ENCODE measurements at places on chromosomes 12 and 14. TPM values are rescaled to one million over a fixed set of nuclear protein-coding genes. Genes with fewer than 3 reads are reported as not detected.

The VASH1 gene
- total RNA-seq, result 1.3 TPM

The HEATR5A gene
- total RNA-seq, result 26.6 TPM

DNA sequence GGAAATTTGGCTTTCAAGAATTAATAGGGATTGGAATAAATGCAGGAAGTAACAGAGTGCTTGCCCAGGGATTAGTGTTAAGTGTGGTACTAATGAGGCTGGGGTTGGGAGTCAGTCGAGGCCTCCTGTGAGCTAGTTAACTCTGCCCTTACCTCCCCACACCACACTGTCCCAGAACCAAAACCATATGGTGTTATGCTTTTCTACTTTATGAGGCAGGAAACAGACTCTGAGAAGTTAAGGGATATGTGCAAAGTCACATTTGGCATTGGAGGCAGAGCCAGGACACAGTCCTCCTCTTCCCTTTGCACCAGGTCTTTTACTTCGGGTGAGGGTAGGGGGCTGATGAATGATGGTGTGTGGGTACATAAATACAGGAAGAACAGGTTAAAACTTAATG, 41.9 kb downstream of the PELI2 start:
- no peak overlapping the region for H3K4me3 ChIP-seq
- H3K36me3 ChIP-seq, result no peaks in the 10 kb centered on the region
- no peak overlapping the region for H3K27ac ChIP-seq
- no peaks in the 10 kb centered on the region for H3K4me1 ChIP-seq
- H3K27me3 ChIP-seq, result no peaks in the 10 kb centered on the region

DNA sequence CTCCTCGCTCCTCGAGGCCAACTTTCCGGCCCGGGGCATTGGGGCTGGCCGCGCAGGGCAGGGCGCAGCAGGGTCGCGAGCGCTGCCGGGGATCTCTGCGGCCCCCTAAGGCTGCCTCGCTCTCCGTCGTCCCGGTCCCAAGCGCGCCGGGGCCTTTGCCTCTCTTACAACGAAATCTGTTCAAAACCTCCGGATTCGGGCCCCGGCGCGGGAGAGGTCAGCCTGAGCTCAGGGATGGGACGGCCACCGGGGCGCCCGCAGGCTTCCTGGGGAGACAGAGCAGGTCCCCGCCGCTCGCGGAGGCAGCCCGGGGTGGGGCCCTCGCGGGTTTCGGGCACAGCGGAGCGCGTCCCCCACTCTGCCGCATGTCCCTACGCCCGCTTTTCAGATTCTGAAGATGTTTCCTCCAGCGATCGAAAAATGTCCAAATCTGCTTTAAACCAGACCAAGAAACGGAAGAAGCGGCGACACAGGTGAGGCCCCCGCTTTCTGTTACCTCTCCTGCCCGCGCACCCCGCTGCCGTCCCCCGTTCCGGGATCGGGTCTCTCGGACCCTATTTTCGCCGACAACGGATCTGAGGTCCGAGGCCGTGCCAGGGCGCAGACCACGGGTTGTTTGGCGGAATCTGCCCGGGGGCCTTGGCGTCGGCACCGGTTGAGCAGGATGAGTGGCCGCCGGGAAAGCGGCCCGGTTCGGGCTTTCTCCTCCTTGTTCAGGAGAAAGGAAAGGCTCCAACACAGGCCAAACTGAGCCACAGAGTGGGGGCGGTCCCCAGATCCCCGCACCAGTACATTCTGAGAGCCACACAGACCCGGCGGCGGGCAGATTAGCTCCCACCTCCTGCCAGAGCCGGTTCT, 1.8 kb downstream of the VSX2 start:
- H3K36me3 ChIP-seq, result no peaks in the 10 kb centered on the region
- no peak overlapping the region for H3K27ac ChIP-seq
- no peak overlapping the region for H3K4me3 ChIP-seq
- H3K27me3 ChIP-seq, result peaks cover 32% of the 10 kb centered on the region
- DNase-seq, result no peak

DNA sequence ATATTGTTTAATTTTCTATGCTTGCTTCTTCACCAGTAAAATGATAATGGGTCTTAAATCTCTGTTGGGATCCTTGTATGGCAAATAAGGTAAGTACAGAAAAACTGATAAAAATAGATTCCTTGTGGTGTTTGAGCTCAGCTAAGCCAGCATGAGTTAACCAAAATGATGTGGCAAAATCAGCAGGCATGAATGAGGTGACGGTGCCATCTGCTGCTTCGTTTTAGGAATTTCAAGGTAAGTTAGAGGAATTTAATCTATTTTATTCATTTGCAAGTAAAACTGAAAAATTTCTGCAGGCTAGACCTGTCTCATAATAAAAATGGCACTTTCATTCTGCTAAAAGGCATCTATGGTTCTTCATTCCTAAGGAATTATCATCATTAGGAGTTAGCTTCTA, 10.0 kb upstream of the CLEC7A start:
- no peaks in the 10 kb centered on the region for H3K36me3 ChIP-seq
- no peak for DNase-seq
- no peak overlapping the region for H3K27ac ChIP-seq
- no peaks in the 10 kb centered on the region for H3K27me3 ChIP-seq
- H3K4me1 ChIP-seq, result no peaks in the 10 kb centered on the region
- H3K4me3 ChIP-seq, result no peak overlapping the region

The MARCHF9 gene
- total RNA-seq, result 8.4 TPM

GRCh38 chr12:111438481-111438880, 32.8 kb downstream of the SH2B3 start:
- H3K4me1 ChIP-seq, result peaks cover 96% of the 10 kb centered on the region
- no peak for DNase-seq
- peaks cover 16% of the 10 kb centered on the region for H3K36me3 ChIP-seq
- H3K4me3 ChIP-seq, result no peak overlapping the region
- peak overlapping the region; percentile 85 for H3K27ac ChIP-seq
